GM23248 (cell line): ENCODE measurements at places on chromosomes 6 and 20. TPM values are rescaled to one million over a fixed set of nuclear protein-coding genes. Genes with fewer than 3 reads are reported as not detected.
A peak's percentile ranks its signal among the peaks of the same experiment; 100 is the strongest.

The HRH3 gene
- not detected in 2 replicates for total RNA-seq

The UST gene
- total RNA-seq = 23.1 and 23.3 TPM in 2 replicates

The ULBP2 gene
- total RNA-seq = 11.4 and 23.8 TPM in 2 replicates

The KHDC1 gene
- total RNA-seq = 0.13 and 1.1 TPM in 2 replicates

The ZNF334 gene
- 1.4 TPM in 2 replicates for total RNA-seq

The CNBD2 gene
- 6.6 TPM in 1 of 2 replicates, not detected in the other for total RNA-seq

The SMOC2 gene
- total RNA-seq = not detected in 2 replicates

DNA sequence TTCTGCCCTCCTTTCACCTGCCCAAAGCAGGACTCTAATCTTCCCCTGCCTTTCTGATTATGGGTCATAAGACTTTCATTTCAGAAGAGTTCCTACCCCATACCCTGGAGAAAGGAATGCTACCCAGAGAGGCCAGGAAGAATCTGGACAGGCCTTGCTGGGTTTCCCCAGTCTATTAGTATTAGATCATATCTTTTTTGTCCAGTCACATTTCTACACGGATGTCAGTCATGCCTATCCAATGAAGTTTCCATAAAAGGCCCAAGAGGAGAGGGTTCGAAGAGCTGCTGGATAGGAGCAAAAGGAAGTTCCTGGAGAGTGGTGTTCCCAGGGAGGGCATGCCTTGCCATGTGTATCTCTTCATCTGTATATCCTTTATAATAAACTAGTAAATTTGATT is 3.2 kb downstream of the POLH start:
- peak; percentile 34 for DNase-seq
- peaks cover 38% of the 10 kb centered on the region for H3K4me1 ChIP-seq
- H3K36me3 ChIP-seq = peaks cover 8% of the 10 kb centered on the region; the same call in 1 of the 2 replicates
- H3K4me3 ChIP-seq = peak overlapping the region; percentile 98

- DNase-seq = no peak
- H3K4me3 ChIP-seq = no peak overlapping the region
- H3K4me1 ChIP-seq = no peaks in the 10 kb centered on the region
- H3K27ac ChIP-seq = no peak overlapping the region
- no peaks in the 10 kb centered on the region for H3K27me3 ChIP-seq
Measured at GRCh38 chr6:105968603-105969333, 117.4 kb upstream of the PRDM1 start.

DNA sequence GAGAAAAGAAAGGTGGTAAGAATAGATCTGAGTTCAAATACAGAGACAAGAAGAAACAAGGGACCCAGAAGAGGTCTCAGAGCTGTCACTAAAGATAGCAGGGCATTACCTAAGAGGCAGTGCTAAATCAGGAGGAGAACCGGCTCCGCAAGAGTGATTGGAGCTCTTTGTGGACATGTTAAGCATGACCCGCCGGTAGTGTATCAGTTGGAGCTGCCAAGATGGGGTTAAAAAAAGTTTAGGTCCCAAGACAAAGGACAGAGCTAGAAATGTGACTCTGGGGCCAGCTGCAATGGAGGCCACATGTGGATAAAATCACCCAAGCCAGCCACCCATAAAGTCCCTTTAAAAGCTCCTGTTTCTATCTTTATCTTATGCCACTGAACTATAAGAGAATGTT is 93.4 kb downstream of the MBOAT1 start:
- DNase-seq = no peak
- H3K36me3 ChIP-seq = no peaks in the 10 kb centered on the region
- no peaks in the 10 kb centered on the region for H3K27me3 ChIP-seq
- no peak overlapping the region for H3K4me3 ChIP-seq
- no peaks in the 10 kb centered on the region for H3K4me1 ChIP-seq

- no peaks in the 10 kb centered on the region for H3K36me3 ChIP-seq
- H3K27me3 ChIP-seq = no peaks in the 10 kb centered on the region
- no peak for DNase-seq
Measured at GRCh38 chr6:9292975-9293374, 857.6 kb upstream of the SLC35B3 start.

DNA sequence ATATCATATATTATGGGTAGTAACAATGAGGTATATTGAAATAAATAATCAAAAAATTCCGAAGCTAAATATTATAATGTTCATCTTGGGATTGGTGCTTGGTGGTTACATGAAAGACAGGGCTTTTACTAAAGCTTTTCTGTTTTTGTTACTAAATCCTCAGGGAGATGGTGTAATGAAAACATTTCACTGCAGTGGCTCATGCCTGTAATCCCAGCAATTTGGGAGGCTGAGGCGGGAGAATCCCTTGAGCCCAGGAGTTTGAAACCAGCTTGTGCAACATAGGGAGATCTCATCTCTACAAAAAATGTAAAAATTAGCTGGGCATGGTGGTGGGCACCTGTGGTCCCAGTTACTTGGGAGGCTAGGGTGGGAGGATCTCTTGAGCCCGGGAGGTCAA is 42.9 kb downstream of the AFG1L start:
- H3K36me3 ChIP-seq = no peaks in the 10 kb centered on the region
- H3K4me1 ChIP-seq = no peaks in the 10 kb centered on the region
- H3K27me3 ChIP-seq = no peaks in the 10 kb centered on the region
- H3K27ac ChIP-seq = no peak overlapping the region
- DNase-seq = no peak

DNA sequence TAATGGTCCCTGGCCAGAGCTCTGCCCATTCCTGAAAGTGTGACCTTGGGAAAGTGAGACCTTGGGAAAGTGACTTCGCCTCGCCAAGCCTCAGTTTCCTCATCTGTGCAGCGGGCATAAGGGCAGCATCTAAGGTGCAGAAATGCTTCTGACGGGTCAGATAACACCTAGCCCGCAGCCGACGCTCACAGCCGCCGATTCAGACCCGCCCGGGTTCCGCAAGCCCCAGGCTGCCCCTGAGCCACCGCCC is 486 bp downstream of the FKBP1A start:
- no peaks in the 10 kb centered on the region for H3K36me3 ChIP-seq
- DNase-seq = peak; percentile 58
- H3K4me1 ChIP-seq = peaks cover 29% of the 10 kb centered on the region
- H3K27ac ChIP-seq = peak overlapping the region; percentile 48
- H3K4me3 ChIP-seq = peak overlapping the region; percentile 91

DNA sequence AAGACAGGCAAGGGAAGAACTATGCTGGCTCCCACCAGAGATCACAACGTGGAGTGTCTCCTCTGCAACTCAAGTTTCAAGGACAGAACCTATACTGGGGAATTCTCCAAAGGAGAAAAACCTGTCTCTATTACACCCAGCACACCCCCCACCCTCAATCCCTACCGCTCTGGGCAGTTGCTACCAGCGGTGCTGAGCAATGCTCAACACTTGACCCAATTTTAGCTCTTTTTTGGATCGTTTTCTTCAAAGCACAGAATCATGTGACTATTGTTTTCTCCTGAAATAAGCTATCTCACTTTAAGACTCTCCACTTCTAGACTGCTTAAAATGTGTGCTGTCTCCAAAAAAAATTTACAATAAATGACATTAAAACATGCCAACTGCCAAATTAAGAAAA is 23.3 kb downstream of the MAP7 start:
- no peak overlapping the region for H3K4me3 ChIP-seq
- H3K4me1 ChIP-seq = peaks cover 14% of the 10 kb centered on the region; the same call in 1 of the 2 replicates
- H3K27me3 ChIP-seq = no peaks in the 10 kb centered on the region
- H3K27ac ChIP-seq = no peak overlapping the region
- H3K36me3 ChIP-seq = no peaks in the 10 kb centered on the region

GRCh38 chr6:102895683-102896082 is 1502.2 kb downstream of the GRIK2 start:
- no peaks in the 10 kb centered on the region for H3K4me1 ChIP-seq
- no peak overlapping the region for H3K27ac ChIP-seq
- no peak for DNase-seq
- H3K36me3 ChIP-seq = no peaks in the 10 kb centered on the region
- H3K27me3 ChIP-seq = no peaks in the 10 kb centered on the region

- DNase-seq = peak; percentile 80
- no peaks in the 10 kb centered on the region for H3K27me3 ChIP-seq
- peak overlapping the region; percentile 93 for H3K27ac ChIP-seq
- no peaks in the 10 kb centered on the region for H3K36me3 ChIP-seq
Measured at GRCh38 chr6:142846459-142846831, 98.5 kb downstream of the HIVEP2 start.

DNA sequence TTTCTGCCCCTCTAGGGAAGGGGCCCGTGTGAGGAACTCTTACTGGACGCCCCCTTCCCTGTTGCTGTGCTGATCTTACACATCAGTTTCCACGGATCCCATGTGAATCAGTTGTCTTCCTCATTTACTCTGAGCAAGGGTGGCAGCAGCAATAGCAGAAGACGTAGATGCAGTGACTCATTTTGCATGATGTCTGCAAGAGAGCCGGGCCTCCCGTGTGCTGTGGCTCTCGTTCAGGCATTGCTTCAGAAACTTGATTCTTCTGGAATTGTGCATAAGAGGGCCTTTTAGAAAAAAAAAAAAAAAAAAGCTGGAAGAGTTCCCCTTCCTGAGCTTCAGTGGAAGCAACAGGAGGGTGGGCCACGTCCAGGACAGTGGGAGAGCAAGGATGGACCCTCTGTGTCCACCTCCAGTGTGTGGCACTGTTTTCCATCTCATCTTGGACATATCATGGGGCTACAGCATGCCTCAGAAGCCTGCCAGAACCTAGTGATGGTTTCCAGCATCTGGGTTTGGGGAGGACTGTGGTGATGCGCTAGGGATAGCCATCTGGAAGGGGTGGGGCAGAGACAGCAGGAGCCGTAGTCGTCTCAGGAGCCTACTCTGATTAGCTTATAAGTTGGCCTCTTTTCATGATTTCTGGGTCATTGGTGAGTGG is 62.1 kb downstream of the FOXO3 start:
- peaks cover 53% of the 10 kb centered on the region for H3K4me1 ChIP-seq
- H3K36me3 ChIP-seq = no peaks in the 10 kb centered on the region
- no peaks in the 10 kb centered on the region for H3K27me3 ChIP-seq
- H3K4me3 ChIP-seq = peak overlapping the region; percentile 47
- DNase-seq = peak; percentile 98

GRCh38 chr6:56808871-56809359 is 146.0 kb upstream of the BEND6 start:
- peaks cover 68% of the 10 kb centered on the region for H3K4me1 ChIP-seq
- H3K36me3 ChIP-seq = no peaks in the 10 kb centered on the region
- H3K4me3 ChIP-seq = no peak overlapping the region
- peak overlapping the region; percentile 80 for H3K27ac ChIP-seq
- DNase-seq = peak; percentile 77
- no peaks in the 10 kb centered on the region for H3K27me3 ChIP-seq

DNA sequence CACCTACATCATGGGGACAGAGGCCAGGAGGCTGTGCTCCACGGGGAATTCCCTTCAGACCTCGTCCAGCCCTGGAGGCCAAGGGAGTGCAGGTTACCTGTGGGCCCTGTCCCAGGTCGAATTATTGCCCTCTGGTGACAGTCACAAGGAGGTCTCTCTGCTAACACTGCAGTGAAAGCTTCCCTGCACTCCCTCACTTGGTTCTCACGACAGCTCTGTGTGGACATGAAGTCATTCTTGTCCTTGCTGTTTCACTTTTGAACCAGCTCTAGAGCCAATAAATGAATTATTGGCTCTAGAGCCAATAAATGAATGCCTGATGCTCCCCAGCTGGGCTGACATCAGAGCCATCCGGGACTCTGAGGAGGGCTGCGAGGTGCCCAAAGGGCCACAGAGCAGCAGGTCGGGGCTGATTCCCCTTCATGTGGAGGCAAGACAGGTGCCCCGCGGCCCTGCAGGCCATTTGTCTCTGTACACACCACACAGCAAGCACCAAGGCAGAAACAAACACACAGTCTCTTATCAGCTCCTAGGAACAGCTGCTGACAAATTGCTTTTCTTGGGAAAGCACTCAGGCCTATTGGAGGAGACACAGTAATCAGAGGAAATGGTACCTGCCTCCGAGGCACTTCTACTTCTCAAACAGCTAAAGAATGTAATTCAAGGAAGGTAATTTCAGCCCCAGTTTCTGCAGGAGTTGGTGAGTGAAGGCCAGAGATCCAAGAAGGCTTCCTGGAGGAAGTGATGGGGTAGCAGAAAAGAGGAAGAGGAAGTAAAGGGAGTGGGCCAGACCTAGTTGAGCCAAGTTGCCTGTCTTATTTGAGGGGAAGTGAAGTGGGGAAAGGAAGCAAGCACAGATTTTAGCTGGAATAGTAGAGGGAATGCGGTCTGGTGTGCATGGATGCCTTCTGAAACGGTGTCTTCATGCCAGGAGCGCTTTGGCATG is 27.5 kb upstream of the TBXT start:
- H3K36me3 ChIP-seq = no peaks in the 10 kb centered on the region
- H3K27ac ChIP-seq = no peak overlapping the region
- no peak for DNase-seq
- H3K27me3 ChIP-seq = no peaks in the 10 kb centered on the region

DNA sequence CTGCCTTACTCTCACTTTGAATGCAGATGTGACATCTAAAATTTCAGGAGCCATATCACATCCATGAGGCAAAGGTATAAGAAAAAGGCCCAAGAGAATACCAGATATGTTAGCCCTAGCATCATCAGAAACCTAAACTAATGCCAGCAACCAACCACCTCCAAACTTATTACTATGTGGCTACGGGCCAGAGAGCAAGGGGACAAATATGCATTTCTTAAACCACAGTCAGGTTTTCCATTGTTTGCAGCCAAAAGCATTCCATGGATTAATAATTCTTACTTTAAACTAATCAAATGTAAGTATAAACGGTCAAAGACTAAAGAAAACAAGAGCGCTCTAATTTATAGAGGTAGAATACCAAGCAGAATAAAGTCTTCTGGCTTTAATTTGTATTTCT is 84.7 kb downstream of the TASP1 start:
- peak; percentile 47 for DNase-seq
- H3K4me3 ChIP-seq = no peak overlapping the region
- no peak overlapping the region for H3K27ac ChIP-seq
- no peaks in the 10 kb centered on the region for H3K36me3 ChIP-seq
- peaks cover 13% of the 10 kb centered on the region for H3K4me1 ChIP-seq

DNA sequence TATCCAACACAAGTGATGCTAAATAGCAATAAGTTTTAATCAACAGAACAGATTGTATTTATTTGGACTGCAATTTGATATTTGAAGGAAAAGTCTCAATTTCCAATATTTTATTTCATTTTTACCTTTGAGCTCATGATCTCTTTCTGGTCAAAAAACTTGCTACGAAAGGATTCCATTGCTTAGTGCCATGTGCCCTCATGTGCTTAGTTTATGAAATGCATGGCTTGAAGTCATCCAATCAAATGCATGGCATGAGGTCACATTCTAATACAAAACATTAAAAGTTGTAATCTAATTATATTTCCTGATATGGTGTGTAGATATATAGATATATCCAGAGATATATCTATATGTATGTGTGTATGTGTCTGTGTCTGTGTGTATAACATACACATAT is 321.2 kb upstream of the ADGRB3 start:
- H3K4me3 ChIP-seq = no peak overlapping the region
- DNase-seq = no peak
- H3K4me1 ChIP-seq = no peaks in the 10 kb centered on the region
- no peaks in the 10 kb centered on the region for H3K27me3 ChIP-seq
- no peak overlapping the region for H3K27ac ChIP-seq

GRCh38 chr6:8539453-8539852 is 104.1 kb upstream of the SLC35B3 start:
- H3K27me3 ChIP-seq = no peaks in the 10 kb centered on the region
- H3K36me3 ChIP-seq = no peaks in the 10 kb centered on the region
- no peaks in the 10 kb centered on the region for H3K4me1 ChIP-seq
